ENCODE measurements at places on chromosomes 1 and 21.

DNA sequence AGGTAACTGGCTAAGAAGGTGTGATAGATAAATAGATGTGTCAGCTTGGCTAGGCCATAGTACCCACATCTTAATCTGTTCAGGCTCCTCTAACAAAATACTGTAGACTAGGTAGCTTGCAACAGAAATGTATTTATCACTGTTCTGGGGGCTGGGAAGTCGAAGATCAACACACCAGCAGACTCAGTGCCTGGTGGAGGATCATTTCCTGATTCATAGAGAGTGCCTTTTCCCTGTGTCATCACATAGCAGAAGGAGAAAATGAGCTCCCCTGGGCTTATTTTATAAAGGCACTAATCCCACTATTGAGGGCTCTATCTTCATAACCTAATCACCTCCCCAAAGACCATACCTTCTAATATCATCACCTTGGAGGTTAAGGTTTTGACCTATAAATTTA, 532.7 kb upstream of the OLFM3 start:
- DNase-seq: no peak

DNA sequence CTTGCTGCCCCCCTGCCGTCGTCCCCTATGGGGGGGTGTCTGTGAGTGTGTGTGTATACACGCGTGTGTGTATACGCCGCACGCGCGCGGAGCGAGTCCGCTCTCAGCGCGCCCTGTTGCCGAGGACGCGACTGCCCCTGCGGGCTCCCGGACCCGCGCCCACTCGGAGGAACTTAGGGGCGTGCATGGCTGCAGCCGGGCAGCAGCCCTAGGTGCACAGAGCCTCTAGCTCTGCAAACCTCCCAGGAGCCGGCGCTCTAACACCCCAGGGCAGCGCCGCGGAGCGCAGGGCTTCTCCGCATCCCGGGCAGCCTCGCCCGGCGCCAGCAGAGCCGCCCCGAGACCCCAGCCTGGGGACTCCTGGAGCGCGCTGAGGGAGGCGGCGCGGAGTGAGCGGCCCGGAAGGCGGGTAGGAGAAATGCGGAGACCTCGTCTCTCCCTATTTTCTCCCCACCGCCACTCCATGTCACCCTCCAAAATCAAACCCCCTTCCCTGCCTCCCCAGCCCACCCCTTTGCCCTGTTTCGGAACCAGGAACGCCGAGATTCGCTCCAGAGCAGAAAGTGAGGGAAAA, 574 bp downstream of the ITPKB start:
- peak; percentile 53 for DNase-seq

DNA sequence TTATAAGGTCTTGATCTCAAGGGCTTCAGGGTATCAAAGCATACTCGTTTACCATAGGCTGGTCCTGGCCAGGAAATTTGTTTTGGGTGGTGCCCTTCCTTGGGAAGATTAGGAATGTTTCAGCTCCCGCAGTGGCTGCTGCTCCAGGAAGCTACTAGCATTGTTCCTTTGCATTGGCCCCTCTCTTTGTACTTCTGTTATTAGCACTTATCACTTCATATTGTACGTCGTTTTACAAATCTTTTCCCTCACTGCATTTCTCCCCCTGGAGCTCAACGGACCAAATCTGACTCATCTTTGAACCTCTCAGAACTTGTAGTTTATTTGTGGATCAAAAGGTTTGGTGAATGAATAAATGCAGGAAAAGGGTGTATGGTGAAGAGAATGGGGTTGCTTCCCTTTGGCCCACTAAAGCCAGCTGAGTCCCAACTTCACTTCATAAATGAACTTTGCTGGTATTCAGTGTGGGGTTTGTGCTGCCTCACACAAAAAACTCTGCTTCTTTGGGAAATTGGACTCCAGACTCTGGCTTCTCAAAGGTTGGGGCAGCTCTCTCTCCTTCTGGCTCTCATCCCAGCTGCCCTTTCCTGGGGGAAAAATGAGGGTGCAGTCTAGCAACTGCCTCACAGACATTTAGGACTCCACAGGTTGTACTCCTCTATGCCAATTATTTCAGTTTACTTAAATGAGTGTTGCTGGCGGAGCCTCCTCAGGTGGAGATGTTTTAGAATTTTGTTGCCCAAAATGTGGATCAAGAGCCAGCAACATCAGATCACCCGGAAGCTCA, 5.9 kb downstream of the GNAT2 start:
- DNase-seq: no peak

DNA sequence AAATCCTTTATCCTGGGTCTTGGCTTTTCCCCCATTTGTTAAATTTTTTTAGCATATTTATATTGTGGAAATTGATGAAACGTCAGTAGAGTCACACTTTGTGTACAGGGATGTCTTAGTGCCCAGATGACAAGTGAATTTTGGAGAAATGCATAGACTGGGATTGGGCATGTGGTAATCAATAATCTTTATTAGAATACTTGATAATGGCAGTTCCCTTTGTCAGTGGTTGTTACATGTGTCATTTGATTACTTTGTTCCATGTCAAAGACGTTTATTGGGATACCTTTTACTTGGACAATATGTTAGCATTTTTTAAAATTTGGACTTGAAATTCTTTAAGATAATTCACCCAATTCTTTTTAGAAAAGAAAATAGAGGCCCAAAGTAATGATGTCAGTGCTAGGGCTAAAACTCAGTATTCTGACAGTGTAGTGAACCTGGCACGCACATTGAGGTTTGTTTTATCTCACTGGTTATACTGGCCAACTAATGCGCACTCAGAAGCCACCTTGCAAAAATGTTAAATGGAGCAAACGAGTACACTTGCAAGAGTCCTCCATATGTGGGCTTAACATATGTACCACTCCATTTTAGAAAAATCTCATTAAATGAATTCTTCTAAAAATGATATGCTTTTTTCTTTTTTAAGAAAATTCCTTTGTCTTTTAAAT, 9.2 kb downstream of the PRPF38B start:
- DNase-seq: no peak

DNA sequence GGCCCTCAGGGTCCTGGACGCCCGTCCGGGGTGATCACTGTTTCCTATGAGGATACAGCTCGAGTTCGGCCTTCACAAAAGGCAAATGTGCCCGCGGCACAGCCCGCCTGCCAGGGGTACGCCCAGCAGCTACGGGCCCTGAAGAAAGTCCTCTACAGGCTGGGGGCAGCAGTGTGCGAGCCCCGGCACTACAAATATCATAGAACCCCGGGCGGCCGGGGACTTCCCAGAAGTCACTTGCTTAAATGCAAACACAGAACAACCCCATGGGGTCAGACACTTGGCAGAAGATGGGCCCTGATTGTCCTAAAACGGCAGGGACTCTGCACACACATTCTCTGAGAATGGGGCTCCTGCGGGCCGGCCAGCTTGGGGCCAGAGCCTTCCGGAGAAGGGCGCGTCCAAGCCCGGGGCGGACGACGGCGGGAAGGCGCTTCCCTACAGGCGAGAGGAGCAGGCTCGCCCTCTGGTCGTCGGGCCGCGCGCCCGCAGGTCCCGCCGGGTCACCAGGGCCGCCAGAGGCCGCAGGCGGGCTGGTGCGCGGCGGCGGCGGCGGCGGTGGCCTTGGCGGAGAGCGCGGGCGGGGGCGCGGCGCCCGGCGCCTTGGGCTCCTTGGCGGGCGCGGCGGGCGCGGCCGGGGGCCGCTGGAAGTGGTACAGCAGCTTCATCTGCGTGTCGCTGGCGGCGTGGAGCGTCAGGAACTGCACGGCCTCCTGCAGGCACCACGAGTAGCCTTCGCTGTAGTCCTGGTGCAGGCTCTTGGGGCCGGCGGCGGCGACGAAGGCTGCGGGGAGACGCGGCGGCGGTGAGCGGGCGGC, 888 bp downstream of the HES5 start:
- peak; percentile 37 for DNase-seq

DNA sequence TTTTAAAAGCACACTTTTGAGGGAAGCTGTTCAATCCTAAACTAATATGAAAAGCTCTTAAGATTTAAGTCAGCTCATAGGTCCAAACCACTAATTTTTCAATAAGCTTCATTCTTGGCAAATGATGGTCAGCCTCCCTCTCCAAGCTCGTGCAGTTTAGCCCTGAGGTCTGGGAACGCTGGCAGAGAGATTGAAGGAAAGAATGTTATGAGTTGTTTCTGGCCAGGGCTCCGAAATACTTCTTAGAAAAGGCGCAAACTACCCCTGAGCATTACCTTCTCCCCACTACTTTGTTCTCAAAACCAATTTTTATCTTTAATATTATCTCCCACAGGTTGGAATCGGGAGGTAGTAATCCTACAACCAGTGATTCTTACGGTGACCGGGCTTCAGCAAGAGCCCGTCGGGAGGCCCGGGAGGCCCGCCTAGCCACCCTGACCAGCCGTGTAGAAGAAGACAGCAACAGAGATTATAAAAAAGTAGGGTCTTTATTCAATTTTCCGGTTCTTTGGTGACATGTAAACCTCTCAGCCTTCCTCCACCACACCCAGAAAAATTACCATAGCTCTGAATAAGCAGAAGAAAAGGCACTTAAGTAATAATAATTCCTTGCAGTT, 147.7 kb downstream of the SYT2 start:
- no peak for DNase-seq

DNA sequence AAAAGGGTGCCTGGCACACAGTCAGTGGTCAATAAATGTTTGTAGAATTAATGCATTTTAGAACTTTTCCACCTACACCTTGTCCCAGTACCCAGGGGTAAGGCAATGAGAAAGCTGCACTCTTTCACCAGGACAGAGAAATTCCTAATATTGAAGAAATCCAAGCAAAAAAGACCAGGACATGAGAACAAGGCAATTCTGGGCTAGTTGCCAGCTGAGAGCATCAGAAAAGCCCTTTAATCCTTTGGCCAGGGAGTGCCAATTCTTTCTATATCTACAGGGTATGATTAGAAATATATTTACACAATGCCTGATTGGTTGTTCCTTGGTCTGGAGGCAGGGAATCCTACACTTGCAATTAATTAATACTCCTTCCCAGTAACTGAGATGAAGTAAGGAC, 492.4 kb upstream of the NFIA start:
- no peak for DNase-seq

GRCh38 chr1:14142397-14143100, 442.6 kb downstream of the PRDM2 start:
- no peak for DNase-seq

DNA sequence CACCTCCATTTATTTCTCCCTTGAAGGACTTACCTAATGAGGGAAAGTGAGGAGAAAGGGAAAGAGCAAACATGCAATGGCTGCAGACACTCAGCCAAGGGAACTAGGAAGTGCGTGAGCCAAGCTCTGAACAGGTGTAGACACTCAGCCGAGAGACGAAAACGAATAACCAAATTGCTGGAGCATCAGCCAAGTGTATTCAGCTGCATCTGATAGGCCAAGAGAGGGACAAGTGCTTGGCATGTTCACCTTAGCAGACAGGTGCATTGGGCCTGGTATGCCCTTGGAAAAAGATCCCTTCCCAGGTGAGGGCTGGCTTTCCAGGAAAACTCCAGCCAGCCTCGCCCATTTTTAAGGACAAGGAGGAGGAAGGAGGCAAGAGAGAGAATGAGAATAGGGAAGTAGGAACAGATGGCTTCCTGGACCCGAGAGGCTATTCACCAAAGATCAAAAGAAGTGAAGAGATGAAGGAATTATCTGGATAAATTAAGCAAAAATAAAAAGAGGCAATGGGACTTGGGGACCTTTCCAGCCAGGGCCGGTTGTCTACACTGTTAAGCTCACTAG, 184.7 kb downstream of the TOMM20 start:
- no peak for DNase-seq

- no peak for DNase-seq
Observed at GRCh38 chr1:18869847-18870594, 10.6 kb upstream of the TAS1R2 start.

DNA sequence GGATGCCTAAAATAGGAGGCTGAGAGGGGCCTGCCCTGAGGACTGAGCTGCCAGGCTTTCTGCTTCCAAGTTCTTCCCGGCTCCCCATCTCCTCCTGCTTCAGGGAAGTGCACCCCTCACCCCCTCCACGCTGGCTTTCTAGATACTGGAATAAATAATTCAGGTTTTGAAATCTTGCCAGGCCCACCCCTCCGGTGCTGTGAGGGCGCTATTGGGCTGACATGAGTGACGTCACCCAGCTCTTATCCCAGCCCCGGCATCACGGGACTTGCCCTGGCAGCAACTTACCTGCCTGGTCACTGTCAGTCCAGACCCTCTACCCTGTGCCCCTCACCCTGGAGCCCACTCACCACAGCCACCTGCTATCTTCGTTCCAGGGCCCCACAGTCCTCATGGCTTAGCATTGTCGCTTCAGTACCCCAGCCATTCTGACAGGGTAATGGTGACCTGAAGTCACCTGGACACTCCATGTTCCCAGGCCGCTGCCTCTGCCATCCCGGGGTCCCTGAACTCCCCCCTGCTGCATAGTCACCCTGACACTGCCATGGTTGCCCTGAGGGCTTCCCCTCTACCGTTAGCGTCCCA, 819 bp upstream of the GPR3 start:
- DNase-seq: no peak

GRCh38 chr1:199449221-199449620, 578.3 kb upstream of the NR5A2 start:
- no peak for DNase-seq

GRCh38 chr1:29444782-29445729, 208.7 kb downstream of the PTPRU start:
- no peak for DNase-seq
